RCC 7860 (cell line): ENCODE measurements at places on chromosomes 5 and 9.

DNA sequence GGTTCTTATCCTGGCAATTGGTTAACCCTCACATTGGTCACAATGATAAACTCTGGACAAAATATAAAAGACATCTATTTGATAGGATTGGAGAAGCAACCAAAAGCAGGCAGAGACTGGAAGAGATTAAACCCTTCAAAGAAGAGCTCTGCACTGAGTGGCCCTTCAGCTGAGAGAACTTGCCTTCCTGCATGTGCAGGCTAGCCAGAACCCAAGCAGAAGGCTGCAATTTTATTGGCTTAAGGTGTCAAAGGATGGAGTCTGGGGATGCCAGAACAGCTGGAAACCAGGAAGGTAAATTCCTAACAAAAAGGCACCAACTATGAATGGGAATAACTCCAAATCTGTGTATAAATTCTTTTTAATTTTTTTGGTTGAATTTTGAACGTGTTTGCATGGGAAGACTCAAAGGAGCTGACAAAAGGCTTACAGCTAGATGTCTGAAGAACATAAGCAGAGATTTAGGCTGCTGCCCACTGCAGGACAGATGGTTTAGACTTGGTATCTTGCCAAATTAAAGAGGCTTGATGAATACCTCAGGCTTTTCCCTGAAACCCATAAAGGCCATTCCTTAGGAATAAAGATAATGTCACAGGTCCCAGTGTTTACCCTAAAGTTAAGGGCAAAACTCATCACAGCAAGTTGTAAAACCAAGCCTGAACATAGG, 66.3 kb downstream of the NR2F1 start:
- no peak for DNase-seq

GRCh38 chr5:113031104-113031503, 54.5 kb downstream of the DCP2 start:
- no peak for DNase-seq

DNA sequence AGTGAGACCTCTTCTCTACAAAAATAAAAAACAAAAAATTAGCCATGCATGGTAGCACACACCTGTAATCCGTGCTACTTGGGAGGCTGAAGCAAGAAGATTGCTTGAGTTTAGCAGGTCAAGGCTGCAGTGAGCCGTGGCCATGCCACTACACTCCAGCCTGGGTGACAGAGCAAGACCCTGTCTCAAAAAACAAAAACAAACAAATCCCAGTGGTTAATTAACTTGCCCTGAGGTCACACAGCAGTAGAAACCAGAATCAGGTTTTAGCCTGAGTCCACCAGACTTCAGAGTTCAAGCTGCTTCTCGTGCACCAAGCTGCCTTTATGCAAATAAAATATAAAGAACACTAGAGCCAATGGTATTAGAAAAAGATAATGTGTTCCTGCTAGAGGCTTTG, 169.7 kb downstream of the GOLPH3 start:
- DNase-seq: no peak

- no peak for DNase-seq
Observed at GRCh38 chr5:34905564-34905963, 9.7 kb downstream of the RAD1 start.

DNA sequence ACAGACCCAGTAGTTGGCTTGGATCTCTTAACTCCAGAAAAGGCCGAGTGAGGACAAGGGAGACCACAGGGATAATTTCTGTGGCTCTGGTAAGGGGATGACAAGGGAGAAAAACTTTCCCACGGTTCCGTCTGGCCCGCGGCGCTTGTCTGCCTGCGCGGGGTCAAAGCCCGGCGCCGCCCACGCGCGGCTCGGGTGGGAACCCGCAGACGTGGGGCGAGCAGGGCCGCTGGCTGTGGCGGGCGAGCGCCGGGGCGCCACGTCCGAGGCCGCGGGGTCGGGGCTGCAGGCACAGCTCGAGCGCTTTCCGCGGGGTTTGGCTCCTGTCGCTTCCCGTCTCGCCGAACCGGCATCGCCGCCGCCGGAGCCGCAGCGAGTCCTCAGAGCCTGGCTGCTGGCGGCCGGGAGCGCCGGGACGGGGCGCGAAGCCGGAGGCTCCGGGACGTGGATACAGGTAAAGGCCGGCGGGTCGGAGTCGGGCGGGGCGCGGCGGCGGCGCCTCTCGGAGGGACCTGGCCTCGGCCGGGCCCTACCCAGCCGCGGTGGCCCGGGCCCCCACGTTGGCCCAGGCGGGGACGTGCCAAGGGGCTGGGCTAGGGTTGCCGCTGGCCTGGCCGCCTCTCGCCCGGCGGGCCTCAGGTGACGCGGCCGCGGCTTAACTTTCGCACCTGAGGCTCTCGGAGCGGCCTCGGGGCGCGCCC, at the start of gene RNF180:
TSS of gene RNF180 (plus strand) at position 344 of the 701 bp plus-strand sequence. CDS start 34,965 bp downstream, outside the sequence.
- no peak for DNase-seq

DNA sequence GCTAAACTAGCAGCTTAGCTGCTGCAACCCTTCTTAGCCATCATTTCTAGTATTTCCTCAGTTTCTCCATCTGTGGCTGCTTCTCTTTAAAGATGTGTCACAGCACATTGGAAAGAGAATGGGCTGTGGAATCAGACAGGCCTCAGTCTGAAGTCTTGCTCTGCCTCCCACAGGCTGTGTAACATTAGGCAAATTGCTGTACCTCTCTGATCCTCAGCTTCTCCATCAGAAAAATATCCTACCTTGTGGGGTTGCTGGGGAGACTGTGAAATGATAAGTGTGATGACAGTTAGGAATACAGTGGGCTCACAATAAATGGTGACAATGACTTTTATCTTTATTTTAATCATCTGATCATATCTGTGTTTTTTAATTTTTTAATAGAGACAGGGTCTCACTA, 17.5 kb upstream of the TRIM14 start:
- no peak for DNase-seq

DNA sequence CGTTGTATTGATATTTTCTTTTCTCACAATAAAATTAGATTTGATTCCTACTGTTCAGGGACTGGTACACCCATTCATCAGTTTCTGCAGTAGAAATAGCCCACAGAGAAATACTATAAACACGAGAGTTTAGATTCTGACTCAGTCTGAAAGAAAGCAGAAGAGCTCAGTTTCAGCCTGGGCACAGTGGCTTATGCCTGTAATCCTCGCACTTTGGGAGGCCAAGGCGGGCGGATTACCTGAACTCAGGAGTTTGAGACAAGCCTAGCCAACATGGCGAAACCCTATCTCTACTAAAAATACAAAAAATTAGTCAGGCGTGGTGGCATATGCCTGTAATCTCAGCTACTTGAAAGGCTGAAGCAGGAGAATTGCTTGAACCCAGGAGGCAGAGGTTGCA, 8.6 kb downstream of the ITK start:
- no peak for DNase-seq

GRCh38 chr9:104536756-104537155, at the start of gene OR13C3:
TSS of gene OR13C3 (minus strand) at chr9:104536856. CDS start at chr9:104536723, 133 bp downstream.
- no peak for DNase-seq

DNA sequence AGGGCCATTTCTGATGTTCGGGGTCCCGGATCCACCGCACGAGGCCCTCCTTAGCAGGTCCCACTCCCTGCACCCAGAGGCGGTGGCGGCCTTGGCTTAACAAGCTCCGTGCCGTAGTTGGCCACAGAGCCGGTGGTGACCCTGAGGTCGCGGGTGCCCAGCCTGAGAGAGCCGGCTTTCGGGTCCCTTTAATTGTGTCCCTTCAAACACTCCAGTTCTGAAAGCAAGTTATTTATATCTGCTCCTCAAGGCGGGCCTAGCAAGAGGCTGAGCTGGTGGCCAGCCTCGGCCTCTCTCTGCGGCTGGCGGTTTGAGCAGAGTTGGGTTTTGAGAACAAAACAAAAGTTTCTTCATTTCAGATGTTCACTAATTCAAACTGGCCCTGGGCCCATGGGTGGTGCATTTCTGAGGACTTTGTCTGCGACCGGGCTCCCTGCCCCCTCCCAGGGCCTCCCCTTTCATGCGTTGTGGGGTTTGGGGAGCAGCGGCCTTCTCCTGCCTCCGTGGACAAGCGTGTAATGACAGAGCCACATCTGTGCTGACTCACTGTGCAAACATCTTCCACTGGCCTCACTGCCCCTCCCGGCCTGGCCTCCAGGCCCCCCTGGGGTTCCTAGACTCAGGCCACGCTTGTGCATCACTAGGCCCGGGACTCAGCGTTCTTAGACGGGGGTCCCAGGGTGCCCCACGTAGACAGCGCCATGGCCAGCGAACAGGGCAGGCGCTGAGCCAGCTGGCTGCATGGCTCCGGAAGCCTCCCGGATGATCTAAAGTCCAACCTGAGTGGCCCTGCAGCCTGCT, 49.4 kb upstream of the COL5A1 start:
- peak; percentile 82 for DNase-seq

DNA sequence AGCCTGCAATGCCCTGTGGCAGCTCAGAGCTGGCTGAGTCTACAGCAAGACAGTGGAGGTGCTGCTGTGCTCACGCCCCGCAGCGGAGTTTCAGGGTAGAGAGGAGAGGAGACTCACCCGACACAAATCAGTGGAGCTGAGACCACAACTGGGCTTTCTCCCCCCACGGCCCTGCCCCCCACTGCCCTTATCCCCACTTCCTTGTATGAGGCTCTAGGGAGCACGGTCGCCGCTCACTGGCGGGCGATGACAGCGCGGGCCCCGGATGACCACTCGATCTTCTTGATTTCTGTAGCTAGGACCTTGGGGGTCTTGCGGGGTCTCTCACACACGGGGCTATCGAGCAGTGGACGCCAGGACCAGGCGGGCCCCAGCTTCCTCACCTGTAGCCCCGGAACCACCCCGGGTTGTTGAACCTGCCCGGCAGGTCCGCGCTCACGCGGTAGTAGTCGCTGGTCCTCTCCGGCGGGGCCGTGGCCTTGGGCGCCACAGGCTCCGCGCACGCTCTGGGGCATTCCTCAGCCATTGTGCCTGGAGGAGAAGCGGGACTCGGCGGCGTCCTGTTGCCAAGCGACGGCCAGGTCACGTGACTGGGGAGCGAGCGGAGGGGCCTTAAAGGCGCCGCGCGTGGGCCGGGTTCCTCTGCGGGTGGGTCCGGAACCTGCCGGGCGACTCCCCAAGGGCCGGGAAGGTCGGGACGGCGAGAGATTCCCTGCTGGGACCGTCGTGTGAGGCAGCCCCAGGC, 984 bp upstream of the MRPS2 start:
- peak; percentile 79 for DNase-seq

GRCh38 chr5:44389823-44390143, 563 bp upstream of the FGF10 start:
- DNase-seq: no peak

- peak; percentile 61 for DNase-seq
Observed at GRCh38 chr5:74035521-74035937, 409.5 kb downstream of the ARHGEF28 start.

GRCh38 chr9:78127279-78128225, 95.9 kb upstream of the GNAQ start:
- DNase-seq: no peak

GRCh38 chr5:135644816-135645215, 66.0 kb upstream of the CXCL14 start:
- no peak for DNase-seq

DNA sequence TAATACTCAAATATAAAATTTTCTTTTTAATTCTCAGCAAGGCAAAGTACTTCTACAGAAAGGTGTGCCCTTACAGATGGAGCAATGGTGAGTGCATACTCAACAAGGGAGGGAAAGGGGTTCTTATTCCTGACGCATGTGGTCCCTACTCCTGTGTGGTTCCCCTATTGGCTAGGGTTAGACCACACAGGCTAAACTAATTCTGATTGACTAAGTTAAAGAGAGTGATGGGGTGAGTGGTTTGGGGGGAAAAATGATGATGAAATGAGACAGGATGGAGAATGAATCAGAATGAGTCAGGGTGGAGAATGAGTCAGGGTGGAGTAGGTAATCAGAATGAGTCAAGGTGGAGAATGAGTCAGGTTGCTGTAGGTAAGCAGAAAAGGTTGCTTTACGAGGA, 22.9 kb upstream of the HMGCS1 start:
- peak; percentile 81 for DNase-seq

DNA sequence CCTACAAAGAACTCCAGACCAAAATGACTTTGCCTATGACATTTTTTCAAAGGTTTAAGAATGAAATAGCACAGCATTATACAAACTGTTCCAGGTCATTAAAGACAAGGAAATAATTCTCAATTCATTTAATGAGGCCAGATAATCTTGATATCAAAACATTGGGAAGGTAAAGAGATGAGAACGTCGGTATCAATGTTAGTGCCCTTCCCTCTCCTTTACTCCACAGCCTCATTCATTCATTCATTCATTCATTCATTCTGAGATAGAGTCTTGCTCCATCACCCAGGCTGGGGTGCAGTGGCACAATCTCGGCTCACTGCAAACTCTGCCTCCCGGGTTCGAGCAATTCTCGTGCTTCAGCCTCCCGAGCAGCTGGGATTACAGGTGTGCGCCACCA, 64.0 kb downstream of the NACC2 start:
- no peak for DNase-seq

GRCh38 chr9:91187311-91187964, 174.3 kb downstream of the AUH start:
- DNase-seq: no peak

GRCh38 chr5:173339286-173339685, 11.1 kb upstream of the STC2 start:
- no peak for DNase-seq

GRCh38 chr9:77882294-77882693, 149.3 kb downstream of the GNAQ start:
- no peak for DNase-seq

GRCh38 chr5:127909066-127909465, 174.5 kb upstream of the SLC12A2 start:
- DNase-seq: peak; percentile 36

DNA sequence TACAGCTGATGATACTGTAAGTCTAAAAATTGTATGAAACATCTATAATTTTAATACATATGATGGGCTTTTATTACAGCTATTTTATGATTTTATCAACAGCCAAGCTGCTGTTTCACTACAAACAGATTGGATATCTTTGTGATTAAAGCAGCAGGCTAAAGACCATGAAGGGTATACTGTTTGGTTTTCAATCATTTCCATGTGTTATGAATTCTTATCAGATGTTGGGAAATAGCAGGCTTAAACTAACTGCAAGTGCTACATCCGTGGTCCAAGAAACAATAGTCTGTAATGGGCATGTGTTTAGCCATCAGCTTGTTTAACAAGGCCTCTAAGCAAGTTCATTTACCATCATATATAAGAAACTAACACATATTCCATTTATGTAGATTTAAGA, 107.5 kb downstream of the CWC27 start:
- no peak for DNase-seq

GRCh38 chr5:176388003-176388443, 375 bp downstream of the NOP16 start:
- peak; percentile 13 for DNase-seq

DNA sequence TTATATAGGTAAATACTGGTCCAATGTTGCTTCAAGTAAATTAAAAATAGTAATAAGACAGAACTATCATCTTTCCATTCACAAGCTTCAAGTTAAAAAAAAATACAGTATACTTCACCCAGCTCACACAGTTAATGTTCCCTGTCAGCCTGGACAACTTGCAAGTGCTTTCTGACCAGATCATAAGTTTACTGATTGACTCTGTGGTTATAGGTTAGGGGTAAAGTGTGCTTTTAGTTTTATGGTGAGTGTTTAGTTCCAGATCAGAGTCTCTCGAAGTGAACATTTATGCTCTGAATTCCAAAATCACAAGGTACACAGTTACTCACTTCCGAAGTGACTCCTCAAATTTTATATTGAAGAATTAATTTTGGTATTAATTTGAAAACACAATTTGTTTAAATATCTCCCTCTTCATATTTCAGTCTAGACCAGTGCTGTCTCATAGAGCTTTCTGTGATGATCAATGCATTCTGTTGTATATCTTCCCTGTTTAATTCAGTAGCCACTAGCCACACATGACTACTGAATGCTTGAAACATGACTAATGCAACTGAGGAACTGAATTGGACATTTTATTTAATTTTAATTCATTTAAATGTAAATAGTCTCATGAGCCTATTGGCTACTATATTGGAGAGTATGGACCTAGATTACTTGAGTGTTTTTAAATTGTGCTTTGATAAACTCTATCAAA, 90.7 kb downstream of the MEF2C start:
- peak; percentile 65 for DNase-seq
